Activated CD4-positive, alpha-beta memory T cell treated with anti-CD3 and anti-CD28 coated beads, Interleukin-2, amount 10 ng/mL, durations not matched to agents 7 days and 5 days (primary cell): ENCODE measurements at places on chromosomes 2 and 18. TPM values are rescaled to one million over a fixed set of nuclear protein-coding genes. Genes with fewer than 3 reads are reported as not detected.

Gene PECR
- 34.7 TPM for total RNA-seq

Gene RAB6D
- not detected for total RNA-seq

Gene SPDYA
- 1.2 TPM for total RNA-seq

Gene TLX2
- 2.6 TPM for total RNA-seq

Gene SCYGR1
- total RNA-seq = not detected

Gene SETBP1
- total RNA-seq = 18.2 TPM

Gene POTEI
- total RNA-seq = not detected

Gene ZBTB7C
- total RNA-seq = 0.95 TPM

Gene LYPD1
- total RNA-seq = not detected

Gene SLC9A4
- 0.15 TPM for total RNA-seq

Gene SEC11C
- 119 TPM for total RNA-seq

DNA sequence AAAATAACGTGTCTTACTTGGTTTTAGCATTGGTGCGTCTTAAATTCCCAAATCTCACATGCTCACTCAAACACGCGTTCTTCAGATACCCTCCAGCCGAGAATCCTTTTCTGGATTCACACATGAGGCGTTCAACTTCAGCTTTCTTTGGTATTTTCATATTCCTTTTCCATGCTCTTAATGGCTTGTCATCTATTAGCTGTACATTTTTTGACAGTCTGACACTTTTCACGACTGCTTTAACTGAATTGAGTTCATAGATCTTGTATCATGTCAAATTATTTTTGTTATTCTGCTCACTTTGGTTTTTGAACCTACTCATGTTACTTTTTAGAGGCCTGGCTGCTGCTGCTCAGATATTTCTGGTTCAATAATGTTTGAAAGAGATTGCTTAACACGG, 59.0 kb downstream of the INPP5D start:
- DNase-seq = no peak
- H3K36me3 ChIP-seq = peaks cover 59% of the 10 kb centered on the region
- H3K4me3 ChIP-seq = no peak overlapping the region
- peaks cover 45% of the 10 kb centered on the region for H3K4me1 ChIP-seq
- H3K27ac ChIP-seq = no peak overlapping the region

GRCh38 chr2:117835990-117836760, 21.7 kb downstream of the DDX18 start:
- peak overlapping the region; percentile 35 for H3K4me3 ChIP-seq
- no peaks in the 10 kb centered on the region for H3K27me3 ChIP-seq
- peaks cover 4% of the 10 kb centered on the region for H3K4me1 ChIP-seq
- peaks cover 10% of the 10 kb centered on the region for H3K36me3 ChIP-seq
- no peak overlapping the region for H3K27ac ChIP-seq
- DNase-seq = peak; percentile 51

- DNase-seq = no peak
- no peak overlapping the region for H3K4me3 ChIP-seq
- H3K36me3 ChIP-seq = no peaks in the 10 kb centered on the region
- H3K4me1 ChIP-seq = no peaks in the 10 kb centered on the region
- H3K27ac ChIP-seq = no peak overlapping the region
Measured at GRCh38 chr2:145007093-145007959, 487.4 kb upstream of the ZEB2 start.

DNA sequence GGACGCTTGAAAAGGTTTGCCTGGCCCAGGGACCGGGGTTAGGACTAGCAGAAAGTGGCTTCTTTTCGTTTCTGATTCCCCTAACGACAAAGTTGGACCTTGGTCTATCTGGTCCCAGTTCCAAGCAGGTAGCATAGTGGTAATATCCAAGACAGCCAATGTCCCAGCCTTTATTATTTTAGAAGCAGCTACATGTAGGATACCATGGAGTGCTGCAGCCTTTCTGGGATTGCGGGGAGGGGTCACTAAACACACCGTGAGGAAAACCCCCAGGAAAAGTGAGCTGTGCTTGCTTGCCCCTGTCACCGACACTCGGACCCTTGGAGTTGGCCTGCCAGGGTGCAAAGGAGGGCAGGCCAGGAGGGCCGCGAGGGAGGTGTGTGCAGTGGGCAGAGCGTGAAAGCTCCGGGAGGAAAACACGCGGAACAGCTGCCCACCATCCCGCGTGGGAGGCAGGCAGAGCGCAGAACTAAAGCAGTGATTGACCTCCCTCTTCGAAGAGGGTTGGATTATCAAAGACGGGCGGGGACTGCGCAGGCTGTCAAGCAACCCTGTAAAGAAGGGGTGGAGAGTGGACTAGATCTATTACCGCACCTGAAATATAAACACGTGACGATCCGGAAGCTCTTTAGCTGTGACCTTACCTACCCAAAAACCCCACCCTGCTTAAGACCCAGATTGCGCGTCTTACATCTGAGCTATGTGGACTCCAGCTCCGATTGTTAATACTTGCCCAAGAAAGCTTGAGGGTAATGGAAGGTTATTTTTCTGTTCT, 624 bp upstream of the MAP4K3 start:
- H3K36me3 ChIP-seq = peaks cover 8% of the 10 kb centered on the region
- peak overlapping the region; percentile 69 for H3K27ac ChIP-seq
- peaks cover 35% of the 10 kb centered on the region for H3K4me1 ChIP-seq
- DNase-seq = peak; percentile 51
- peak overlapping the region; percentile 80 for H3K4me3 ChIP-seq

GRCh38 chr2:214103276-214104001, 307.4 kb upstream of the VWC2L start:
- DNase-seq = no peak
- no peaks in the 10 kb centered on the region for H3K36me3 ChIP-seq
- H3K27me3 ChIP-seq = no peaks in the 10 kb centered on the region
- no peak overlapping the region for H3K4me3 ChIP-seq

- no peaks in the 10 kb centered on the region for H3K4me1 ChIP-seq
- H3K27ac ChIP-seq = no peak overlapping the region
- no peaks in the 10 kb centered on the region for H3K27me3 ChIP-seq
- no peak overlapping the region for H3K4me3 ChIP-seq
- no peak for DNase-seq
Measured at GRCh38 chr2:120140866-120141265, 82.3 kb downstream of the TMEM185B start.

DNA sequence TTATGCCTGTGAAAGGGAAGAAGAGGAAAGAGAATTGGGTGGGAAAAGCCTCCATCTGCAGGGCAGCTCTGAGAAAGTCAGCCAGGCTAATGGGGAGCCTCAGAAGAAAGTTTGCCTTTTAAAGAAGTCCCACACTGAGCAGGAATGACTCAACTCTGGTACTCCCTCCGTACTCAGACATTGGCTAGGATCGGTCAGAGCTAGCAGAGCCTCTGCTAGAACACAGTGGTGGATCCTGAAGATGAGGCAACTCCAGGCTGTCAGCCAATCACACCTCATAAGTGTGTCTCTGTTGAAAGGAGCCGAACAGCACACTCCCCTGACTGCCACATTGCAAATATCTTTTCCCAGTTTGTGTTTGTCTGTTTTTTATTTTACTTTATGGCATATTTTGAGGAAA, 96.9 kb downstream of the HNRNPLL start:
- no peak overlapping the region for H3K27ac ChIP-seq
- peaks cover 7% of the 10 kb centered on the region for H3K36me3 ChIP-seq
- no peak for DNase-seq
- H3K4me3 ChIP-seq = no peak overlapping the region
- H3K4me1 ChIP-seq = peaks cover 21% of the 10 kb centered on the region
- peaks cover 14% of the 10 kb centered on the region for H3K27me3 ChIP-seq

DNA sequence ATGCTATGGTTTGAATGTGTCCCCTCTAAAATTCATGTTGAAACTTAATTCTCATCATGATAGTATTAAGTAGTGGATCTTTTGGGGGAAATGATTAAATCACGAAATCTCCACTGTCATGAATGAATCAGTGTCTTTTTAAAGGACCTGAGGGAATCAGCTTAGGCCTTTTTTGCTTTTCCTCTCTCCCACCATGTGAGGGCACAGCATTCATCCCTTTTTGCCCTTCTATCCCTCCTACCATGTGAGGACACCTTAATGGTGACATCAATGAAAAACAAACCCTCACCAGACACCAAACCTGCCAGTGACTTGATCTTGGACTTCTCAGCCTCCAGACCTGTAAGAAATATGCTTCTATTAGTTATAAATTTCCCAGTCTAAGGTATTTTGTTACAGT, 247.1 kb upstream of the UBE2E3 start:
- peaks cover 1% of the 10 kb centered on the region for H3K27me3 ChIP-seq
- no peaks in the 10 kb centered on the region for H3K36me3 ChIP-seq
- H3K27ac ChIP-seq = no peak overlapping the region
- no peaks in the 10 kb centered on the region for H3K4me1 ChIP-seq

DNA sequence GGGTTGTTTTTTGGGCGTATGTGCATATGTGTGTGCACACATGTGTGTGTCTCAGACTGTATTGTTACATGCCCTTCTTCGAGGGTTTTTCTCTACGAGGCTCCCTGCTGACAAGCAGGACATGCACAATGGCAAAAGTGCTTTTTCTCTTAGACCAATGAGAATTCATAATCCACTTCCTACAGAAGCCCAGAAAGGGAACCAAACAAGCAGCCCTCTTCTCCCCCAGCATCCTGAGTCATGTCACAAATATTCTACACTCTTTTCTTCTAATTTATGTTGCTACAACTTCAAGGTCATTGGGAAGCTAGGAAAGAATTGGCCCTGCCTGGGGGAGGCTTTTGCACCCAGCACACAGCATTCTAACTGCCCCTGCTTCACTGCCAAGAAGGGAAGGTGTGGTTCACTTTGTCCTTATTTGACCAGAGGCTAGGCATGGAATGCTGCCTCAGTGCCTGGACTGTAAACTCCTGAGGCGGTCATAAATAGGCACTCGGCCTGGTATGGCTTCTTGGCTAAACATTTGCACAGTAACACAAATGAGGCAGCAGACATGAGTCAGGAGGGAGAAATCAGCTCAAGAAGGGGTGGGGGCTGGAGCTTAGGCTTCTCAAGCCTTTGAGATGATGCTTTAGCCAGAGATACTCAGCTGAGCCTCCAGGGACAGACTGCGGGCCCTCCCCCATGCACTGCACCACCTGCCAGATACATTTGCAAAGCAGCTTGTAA, 92.7 kb upstream of the KLF7 start:
- H3K27ac ChIP-seq = no peak overlapping the region
- H3K4me1 ChIP-seq = peaks cover 15% of the 10 kb centered on the region
- no peak overlapping the region for H3K4me3 ChIP-seq
- peaks cover 6% of the 10 kb centered on the region for H3K27me3 ChIP-seq

GRCh38 chr2:46135228-46135855, 161.9 kb upstream of the EPAS1 start:
- H3K4me1 ChIP-seq = no peaks in the 10 kb centered on the region
- peaks cover 5% of the 10 kb centered on the region for H3K36me3 ChIP-seq
- no peak overlapping the region for H3K4me3 ChIP-seq
- H3K27me3 ChIP-seq = no peaks in the 10 kb centered on the region
- no peak overlapping the region for H3K27ac ChIP-seq
- no peak for DNase-seq

- H3K27me3 ChIP-seq = no peaks in the 10 kb centered on the region
- DNase-seq = no peak
- H3K36me3 ChIP-seq = peaks cover 47% of the 10 kb centered on the region
- H3K27ac ChIP-seq = no peak overlapping the region
Measured at GRCh38 chr2:168165985-168166901, 81.2 kb downstream of the STK39 start.

GRCh38 chr2:60533101-60534051, 20.1 kb downstream of the BCL11A start:
- H3K27me3 ChIP-seq = peaks cover 47% of the 10 kb centered on the region
- H3K36me3 ChIP-seq = no peaks in the 10 kb centered on the region
- DNase-seq = no peak
- no peak overlapping the region for H3K27ac ChIP-seq
- H3K4me3 ChIP-seq = no peak overlapping the region

DNA sequence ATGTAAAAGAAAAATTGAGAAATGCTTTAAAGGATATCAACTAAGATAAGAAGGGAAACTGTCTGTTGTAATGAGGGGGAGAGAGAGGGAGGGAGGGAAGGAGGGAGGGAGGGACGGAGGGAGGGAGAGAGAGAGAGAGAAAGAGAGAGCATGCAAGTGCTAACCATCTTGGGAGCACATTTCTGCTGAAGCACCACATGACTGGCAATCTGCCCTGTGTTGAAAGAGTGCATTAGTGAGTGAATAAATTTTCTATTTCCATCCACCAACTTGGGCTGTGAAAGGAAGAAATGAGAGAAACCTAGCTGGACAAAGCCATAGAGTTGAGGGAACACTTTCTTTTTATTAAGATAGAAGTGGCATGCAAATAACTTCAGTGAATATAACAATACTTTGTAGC, 110.7 kb downstream of the TMX3 start:
- H3K27me3 ChIP-seq = peaks cover 4% of the 10 kb centered on the region
- H3K36me3 ChIP-seq = no peaks in the 10 kb centered on the region

DNA sequence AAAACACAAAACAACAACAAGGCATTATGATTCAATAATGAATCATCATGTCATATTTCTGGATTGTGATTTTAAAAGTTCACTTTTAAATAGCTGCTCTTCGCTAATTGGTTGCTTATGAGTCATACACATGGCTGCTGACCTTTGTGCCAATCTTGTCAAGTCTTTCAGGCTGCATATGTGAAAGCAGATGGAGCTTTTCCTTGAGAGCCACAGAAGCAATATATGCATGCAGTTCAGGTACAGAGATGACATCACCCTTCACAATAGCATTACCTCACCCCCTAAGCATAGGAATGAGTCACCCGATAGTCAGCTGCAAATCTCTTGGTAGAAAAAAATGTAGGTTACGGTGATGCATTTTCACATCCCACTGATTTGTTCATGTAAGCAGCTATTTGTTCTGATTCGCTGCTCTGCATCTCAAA, 27.2 kb downstream of the EIF2AK3 start:
- H3K36me3 ChIP-seq = peaks cover 7% of the 10 kb centered on the region
- H3K4me3 ChIP-seq = no peak overlapping the region
- H3K4me1 ChIP-seq = peaks cover 28% of the 10 kb centered on the region
- no peaks in the 10 kb centered on the region for H3K27me3 ChIP-seq
- H3K27ac ChIP-seq = no peak overlapping the region

- H3K4me1 ChIP-seq = no peaks in the 10 kb centered on the region
- H3K4me3 ChIP-seq = no peak overlapping the region
- no peaks in the 10 kb centered on the region for H3K36me3 ChIP-seq
- no peak overlapping the region for H3K27ac ChIP-seq
- no peaks in the 10 kb centered on the region for H3K27me3 ChIP-seq
Measured at GRCh38 chr2:85447222-85447585, 28.7 kb downstream of the SH2D6 start.

DNA sequence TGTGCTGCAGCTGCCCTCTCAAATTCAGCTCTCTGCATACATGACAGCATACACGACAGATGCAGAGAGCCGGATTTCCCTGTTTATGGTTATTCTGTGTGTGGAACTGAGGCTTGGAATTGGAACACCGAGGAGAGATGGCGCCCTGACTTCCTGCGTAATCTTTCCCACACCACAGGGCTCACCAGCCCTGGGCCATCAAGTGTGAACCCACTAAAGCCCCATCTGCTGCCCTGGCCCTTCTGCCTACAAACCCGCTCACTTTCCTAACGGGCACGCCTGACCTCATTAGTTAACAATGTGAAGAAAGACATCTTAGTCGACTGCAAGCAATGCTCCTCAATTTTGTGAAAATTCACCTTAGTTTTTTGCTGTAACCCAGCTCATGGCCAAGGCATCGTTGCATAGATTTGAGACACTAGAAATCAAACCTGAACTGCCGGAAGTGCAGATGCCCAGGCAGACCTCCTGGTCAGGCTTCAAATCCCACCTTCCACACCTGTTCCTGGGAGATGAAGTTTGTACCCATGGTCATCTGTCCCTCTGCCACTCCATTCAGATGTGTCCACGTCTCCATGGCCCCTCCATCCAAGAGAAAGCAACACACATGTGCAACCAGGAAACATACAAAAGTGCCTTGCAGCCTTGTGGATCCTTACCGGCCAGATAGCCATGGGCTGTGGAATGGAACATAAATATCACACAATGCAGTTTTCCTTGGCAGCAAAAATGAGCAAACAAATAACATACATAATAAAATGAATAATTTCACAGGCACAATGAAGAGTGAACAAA, 5.0 kb upstream of the CIDEA start:
- H3K27ac ChIP-seq = no peak overlapping the region
- H3K36me3 ChIP-seq = no peaks in the 10 kb centered on the region
- DNase-seq = no peak
- H3K4me3 ChIP-seq = no peak overlapping the region
